ENCODE measurements at places on chromosomes 11 and 22.

DNA sequence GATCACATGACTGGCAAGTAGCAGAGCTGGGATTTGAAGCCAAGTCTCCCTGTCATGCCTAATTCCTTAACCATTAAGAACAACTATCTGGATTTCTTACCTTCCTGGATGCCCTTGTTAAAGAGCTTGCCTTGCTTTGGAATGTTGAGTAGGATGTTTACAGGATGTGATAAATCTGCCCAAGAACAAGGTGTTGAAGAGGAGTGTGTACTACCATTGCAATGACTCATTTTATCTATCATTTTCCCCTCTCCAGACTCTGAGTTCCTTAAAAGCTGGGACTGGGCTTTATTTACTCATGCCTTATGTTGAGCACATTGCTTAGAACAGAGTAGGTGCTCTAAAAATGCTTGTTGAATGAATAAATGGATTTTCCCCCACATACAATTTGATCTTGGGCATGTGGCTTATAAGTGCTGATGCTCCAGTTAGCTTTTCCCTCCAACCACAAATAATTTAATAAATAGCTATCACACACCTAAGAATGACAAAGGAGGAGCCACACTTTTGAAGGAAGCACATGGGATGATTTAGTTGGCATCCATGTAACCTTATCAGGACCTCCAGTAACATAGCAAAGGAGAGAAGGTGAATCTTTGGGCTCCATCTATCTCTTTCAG lies 268.6 kb upstream of the SESN3 start:
- H3K27ac ChIP-seq, result no peak overlapping the region
- no peak for DNase-seq
- peaks cover 2% of the 10 kb centered on the region for H3K36me3 ChIP-seq
- no peaks in the 10 kb centered on the region for H3K4me1 ChIP-seq
- no peaks in the 10 kb centered on the region for H3K27me3 ChIP-seq

DNA sequence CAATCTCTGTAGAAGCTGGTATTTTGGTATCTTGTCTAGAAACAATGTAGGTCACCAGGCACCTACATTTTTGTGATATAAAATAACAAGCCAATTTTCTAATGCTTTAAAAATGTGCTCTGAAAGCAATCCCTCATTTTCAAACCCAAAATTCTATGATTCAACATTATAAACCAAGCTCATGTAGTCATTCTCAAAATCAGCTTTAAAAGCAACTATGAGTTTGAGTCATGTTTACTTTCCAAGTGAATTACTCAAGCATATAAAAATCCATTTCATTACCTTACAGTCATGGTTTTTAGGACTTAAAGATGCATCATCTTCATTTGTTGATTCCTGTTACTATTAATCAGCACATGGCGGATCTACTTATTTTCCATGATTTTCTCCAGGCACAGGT lies 216.4 kb downstream of the GRM5 start:
- peaks cover 4% of the 10 kb centered on the region for H3K36me3 ChIP-seq
- H3K4me3 ChIP-seq, result no peak overlapping the region
- no peaks in the 10 kb centered on the region for H3K27me3 ChIP-seq
- H3K4me1 ChIP-seq, result peaks cover 19% of the 10 kb centered on the region

DNA sequence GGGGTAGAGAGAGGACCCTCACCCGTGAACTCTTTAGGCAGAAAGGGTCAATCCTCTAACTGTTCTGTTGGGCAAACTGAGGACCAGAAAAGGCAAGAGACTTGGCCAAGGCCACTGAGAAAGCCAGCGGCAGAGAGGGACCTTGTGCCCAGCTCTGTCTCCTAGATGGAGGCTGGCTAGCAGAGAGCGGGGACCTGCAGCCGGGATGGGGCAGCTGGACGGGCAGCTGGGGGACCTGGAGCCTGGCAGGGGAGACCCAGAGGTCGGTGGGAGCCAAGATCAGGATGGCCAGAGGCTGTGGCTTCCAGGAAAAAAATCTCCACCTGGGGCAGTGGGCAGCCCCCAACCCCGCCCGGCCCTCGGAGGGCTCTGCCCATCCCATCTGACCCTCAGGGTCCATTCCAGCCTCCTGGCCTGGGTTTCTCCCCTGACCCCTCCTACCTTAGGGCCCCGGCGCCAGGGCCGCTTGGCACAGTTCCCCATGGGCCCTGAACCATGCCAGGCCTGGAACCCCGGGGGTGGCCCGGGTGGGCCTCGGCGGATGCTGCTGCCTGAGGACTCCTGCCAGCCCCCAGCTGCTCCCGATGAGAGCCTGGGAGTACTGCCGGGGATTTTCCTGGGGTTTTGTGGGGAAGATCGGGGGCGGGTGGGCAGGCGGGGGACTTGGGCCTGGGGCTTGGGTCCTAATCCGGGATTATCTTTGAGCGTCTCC lies at the start of gene CABP2:
Gene CABP2 (minus strand): TSS at position 603 of the 712 bp plus-strand sequence. CDS start 120 bp downstream, at position 483.
- no peak within 1 kb of the TSS for H3K4me3 ChIP-seq
- H3K4me1 ChIP-seq, result no peaks in the 10 kb centered on the region
- no peak within 1 kb of the TSS for H3K27ac ChIP-seq
- H3K36me3 ChIP-seq, result no peaks in the 10 kb centered on the region
- no peak for DNase-seq

DNA sequence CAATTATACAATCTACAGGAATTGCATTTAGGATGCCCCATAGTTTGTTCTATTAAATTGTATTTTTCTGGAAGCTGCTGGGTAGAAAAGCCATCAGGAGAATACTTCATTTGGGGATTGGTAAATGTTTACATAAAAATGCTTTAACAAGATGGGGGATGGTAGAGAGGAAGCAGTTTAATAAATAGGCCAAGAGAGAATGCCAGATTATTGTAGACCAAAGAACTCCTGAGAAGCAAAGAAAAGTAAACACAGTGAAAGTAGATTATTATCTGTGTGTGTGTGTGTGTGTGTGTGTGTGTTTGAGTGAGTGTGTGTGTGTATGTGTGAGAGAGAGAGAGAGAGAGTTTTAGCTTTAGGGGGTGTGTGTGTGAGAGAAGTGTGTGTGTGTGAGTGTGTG lies 820.4 kb upstream of the CCDC90B start:
- H3K4me1 ChIP-seq, result no peaks in the 10 kb centered on the region
- H3K36me3 ChIP-seq, result no peaks in the 10 kb centered on the region
- no peak overlapping the region for H3K4me3 ChIP-seq
- no peaks in the 10 kb centered on the region for H3K27me3 ChIP-seq

DNA sequence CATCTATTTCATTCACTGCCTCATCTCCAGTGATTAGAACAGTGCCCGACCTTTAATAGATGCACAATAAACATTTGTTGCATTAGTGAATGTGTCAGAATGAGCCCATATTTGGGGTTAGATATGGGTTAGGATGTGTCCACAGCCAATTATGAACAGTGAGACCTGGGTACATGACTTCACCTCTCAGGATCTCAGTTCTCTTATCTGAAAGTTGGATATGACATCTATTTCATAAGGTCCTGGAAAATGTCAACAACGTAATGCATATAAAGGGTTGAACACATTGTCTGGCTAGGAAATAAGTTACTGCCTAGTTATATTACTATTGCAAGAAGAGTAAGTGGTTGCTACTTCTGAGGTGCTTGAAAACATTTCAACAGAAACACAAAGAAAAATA lies 79.7 kb upstream of the LDLRAD3 start:
- no peaks in the 10 kb centered on the region for H3K4me1 ChIP-seq
- no peak overlapping the region for H3K4me3 ChIP-seq
- peaks cover 2% of the 10 kb centered on the region for H3K27me3 ChIP-seq
- no peak for DNase-seq

GRCh38 chr11:18650859-18651557 lies 16.9 kb upstream of the SPTY2D1 start:
- peak; percentile 65 for DNase-seq
- peaks cover 11% of the 10 kb centered on the region for H3K4me1 ChIP-seq
- no peaks in the 10 kb centered on the region for H3K27me3 ChIP-seq
- no peak overlapping the region for H3K27ac ChIP-seq
- H3K4me3 ChIP-seq, result no peak overlapping the region

GRCh38 chr11:43602670-43603069 lies 77.9 kb upstream of the HSD17B12 start:
- H3K4me1 ChIP-seq, result no peaks in the 10 kb centered on the region
- H3K27me3 ChIP-seq, result peaks cover 19% of the 10 kb centered on the region
- H3K27ac ChIP-seq, result no peak overlapping the region

GRCh38 chr11:86723281-86723680 lies 50.9 kb upstream of the ME3 start:
- no peaks in the 10 kb centered on the region for H3K36me3 ChIP-seq
- H3K4me3 ChIP-seq, result no peak overlapping the region
- no peak overlapping the region for H3K27ac ChIP-seq
- DNase-seq, result no peak
- H3K27me3 ChIP-seq, result peaks cover 7% of the 10 kb centered on the region

- H3K27ac ChIP-seq, result no peak overlapping the region
- no peak overlapping the region for H3K4me3 ChIP-seq
- H3K4me1 ChIP-seq, result peaks cover 22% of the 10 kb centered on the region
- H3K36me3 ChIP-seq, result no peaks in the 10 kb centered on the region
- DNase-seq, result no peak
Measured at GRCh38 chr11:68027667-68028066, 2.8 kb upstream of the NDUFS8 start.

- H3K27ac ChIP-seq, result no peak overlapping the region
- no peaks in the 10 kb centered on the region for H3K36me3 ChIP-seq
- DNase-seq, result peak; percentile 60
- H3K4me1 ChIP-seq, result no peaks in the 10 kb centered on the region
- no peak overlapping the region for H3K4me3 ChIP-seq
- H3K27me3 ChIP-seq, result peaks cover 21% of the 10 kb centered on the region
Measured at GRCh38 chr11:45110562-45110961, 35.9 kb upstream of the PRDM11 start.

GRCh38 chr11:19567996-19568395 lies 144.6 kb upstream of the NAV2 start:
- H3K36me3 ChIP-seq, result no peaks in the 10 kb centered on the region
- peaks cover 8% of the 10 kb centered on the region for H3K27me3 ChIP-seq
- H3K27ac ChIP-seq, result no peak overlapping the region
- H3K4me3 ChIP-seq, result no peak overlapping the region
- DNase-seq, result no peak

GRCh38 chr11:102287964-102288724 lies 29.1 kb upstream of the BIRC3 start:
- H3K4me3 ChIP-seq, result peak overlapping the region; percentile 0
- H3K27me3 ChIP-seq, result no peaks in the 10 kb centered on the region
- no peaks in the 10 kb centered on the region for H3K36me3 ChIP-seq
- peak overlapping the region; percentile 51 for H3K27ac ChIP-seq

- no peak for DNase-seq
- H3K27ac ChIP-seq, result no peak overlapping the region
- no peak overlapping the region for H3K4me3 ChIP-seq
- peaks cover 46% of the 10 kb centered on the region for H3K4me1 ChIP-seq
- no peaks in the 10 kb centered on the region for H3K36me3 ChIP-seq
Measured at GRCh38 chr11:75538150-75538942, 12.6 kb upstream of the GDPD5 start.

- no peak for DNase-seq
- H3K4me3 ChIP-seq, result no peak overlapping the region
- H3K27me3 ChIP-seq, result peaks cover 43% of the 10 kb centered on the region
- peaks cover 12% of the 10 kb centered on the region for H3K4me1 ChIP-seq
- H3K27ac ChIP-seq, result no peak overlapping the region
Measured at GRCh38 chr11:75246006-75246670, 5.6 kb downstream of the TPBGL start.

GRCh38 chr11:118306556-118306955 lies 2.0 kb downstream of the CD3E start:
- peak overlapping the region; percentile 99 for H3K27ac ChIP-seq
- DNase-seq, result peak; percentile 32
- no peaks in the 10 kb centered on the region for H3K27me3 ChIP-seq
- H3K4me3 ChIP-seq, result peak overlapping the region; percentile 99
- H3K36me3 ChIP-seq, result peaks cover 67% of the 10 kb centered on the region

DNA sequence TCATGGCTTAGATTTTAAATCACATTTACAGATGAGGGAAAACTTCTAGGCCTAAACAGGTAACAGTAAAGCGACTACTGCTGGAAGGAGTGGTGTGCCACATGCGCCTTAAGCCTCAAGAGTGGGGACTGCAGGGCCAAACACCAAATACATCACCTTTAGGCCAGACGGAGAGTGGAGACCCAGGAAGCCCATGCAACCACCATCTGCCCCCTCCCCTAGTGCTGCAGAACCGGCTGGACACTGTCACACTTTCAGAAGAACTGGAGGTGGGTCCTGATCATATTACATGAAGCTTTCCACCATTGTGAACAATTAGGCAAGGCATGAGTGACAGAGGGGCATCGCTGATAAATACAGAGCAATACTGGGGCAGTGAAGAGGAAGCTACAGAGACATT lies 28.9 kb downstream of the SLC25A18 start:
- H3K4me1 ChIP-seq, result no peaks in the 10 kb centered on the region
- H3K27me3 ChIP-seq, result no peaks in the 10 kb centered on the region
- no peak overlapping the region for H3K27ac ChIP-seq
- DNase-seq, result no peak
- no peak overlapping the region for H3K4me3 ChIP-seq
- H3K36me3 ChIP-seq, result peaks cover 41% of the 10 kb centered on the region

DNA sequence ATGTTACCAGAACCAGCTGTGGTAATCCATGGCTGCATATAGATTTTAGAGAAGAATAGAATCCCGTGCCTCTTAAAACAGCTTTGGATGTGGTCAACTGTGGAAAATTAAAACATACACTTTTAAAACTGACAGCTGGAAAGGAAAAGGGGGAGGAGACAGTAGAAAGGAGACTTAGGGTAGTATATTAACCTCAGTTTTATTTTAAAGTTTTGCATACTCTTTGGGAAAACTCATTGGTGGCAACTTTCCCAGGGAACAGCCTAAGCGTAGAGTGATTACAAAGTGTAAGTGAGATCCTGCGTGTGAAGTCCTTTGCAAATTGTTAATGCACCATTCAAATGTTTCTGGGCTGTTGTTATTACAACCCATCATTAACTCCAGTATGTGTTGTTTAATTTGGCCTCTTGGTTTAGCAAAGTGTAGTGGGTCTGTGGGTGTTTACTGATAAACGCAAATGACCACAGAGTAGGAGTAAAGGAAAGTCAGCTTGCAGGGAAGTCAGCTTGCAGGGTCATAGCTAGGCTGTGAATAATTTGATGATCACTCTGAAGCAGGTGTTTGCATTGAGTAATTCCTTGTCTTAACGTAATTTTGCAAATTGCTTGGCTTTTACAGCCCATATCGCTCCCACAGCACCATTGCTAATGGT lies 88.0 kb upstream of the DBX1 start:
- no peak for DNase-seq
- no peak overlapping the region for H3K4me3 ChIP-seq
- H3K27me3 ChIP-seq, result peaks cover 19% of the 10 kb centered on the region
- no peak overlapping the region for H3K27ac ChIP-seq
- H3K36me3 ChIP-seq, result no peaks in the 10 kb centered on the region

DNA sequence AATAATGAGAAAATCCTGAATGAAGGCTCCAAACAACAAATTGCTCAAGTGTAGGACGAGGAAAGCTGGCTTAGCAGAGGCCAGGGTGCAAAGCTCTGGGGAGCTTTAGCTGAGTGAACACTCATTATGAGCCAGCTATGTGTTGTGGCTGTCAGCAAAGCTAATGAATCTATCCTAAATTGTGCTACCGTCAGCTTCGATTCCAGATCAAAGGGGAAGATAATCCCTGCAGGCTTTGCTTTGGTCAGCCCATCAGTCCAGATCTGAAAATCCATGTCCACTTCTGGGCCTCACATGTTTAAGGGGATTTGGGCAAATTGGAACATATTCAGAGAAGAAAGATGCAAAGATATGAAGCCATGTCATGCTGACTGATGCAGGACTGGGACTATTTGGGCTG lies 180.9 kb upstream of the ZBED5 start:
- H3K4me1 ChIP-seq, result peaks cover 3% of the 10 kb centered on the region
- no peak overlapping the region for H3K4me3 ChIP-seq
- peaks cover 6% of the 10 kb centered on the region for H3K27me3 ChIP-seq
- H3K36me3 ChIP-seq, result no peaks in the 10 kb centered on the region
- no peak overlapping the region for H3K27ac ChIP-seq
- no peak for DNase-seq

Data from activated CD4-positive, alpha-beta T cell treated with anti-CD3 and anti-CD28 coated beads, Interleukin-2, amount 10 ng/mL, durations not matched to agents 7 days and 5 days (primary cell).